ENCODE measurements at places on chromosomes 6 and 20.

- DNase-seq = no peak
Observed at GRCh38 chr6:36544228-36544627, 3.1 kb downstream of the STK38 start.

- no peak for DNase-seq
Observed at GRCh38 chr6:158322724-158323560, 10.7 kb downstream of the TULP4 start.

- no peak for DNase-seq
Observed at GRCh38 chr6:100100776-100101175, 106.8 kb upstream of the MCHR2 start.

GRCh38 chr6:19024737-19025136, 637.6 kb downstream of the RNF144B start:
- no peak for DNase-seq

- no peak for DNase-seq
Observed at GRCh38 chr20:22796469-22797077, 212.2 kb upstream of the FOXA2 start.

All from anterior cingulate cortex (tissue), 58 donors.